Activated gamma-delta T cell treated with anti-CD3 and anti-CD28 coated beads, Interleukin-2, amount 50 U/mL, for 16 hours (primary cell): ENCODE measurements at places on chromosomes 16 and 17.

GRCh38 chr17:16381496-16381820 is 567 bp downstream of the UBB start:
- no peak for DNase-seq

GRCh38 chr17:43907425-43907981 is at the start of gene MPP2:
TSS of gene MPP2 (minus strand) at chr17:43907536. CDS start at chr17:43904460, 3,076 bp downstream.
- DNase-seq = peak; percentile 31

- no peak for DNase-seq
Observed at GRCh38 chr16:70685061-70685937, 554 bp downstream of the MTSS2 start.

DNA sequence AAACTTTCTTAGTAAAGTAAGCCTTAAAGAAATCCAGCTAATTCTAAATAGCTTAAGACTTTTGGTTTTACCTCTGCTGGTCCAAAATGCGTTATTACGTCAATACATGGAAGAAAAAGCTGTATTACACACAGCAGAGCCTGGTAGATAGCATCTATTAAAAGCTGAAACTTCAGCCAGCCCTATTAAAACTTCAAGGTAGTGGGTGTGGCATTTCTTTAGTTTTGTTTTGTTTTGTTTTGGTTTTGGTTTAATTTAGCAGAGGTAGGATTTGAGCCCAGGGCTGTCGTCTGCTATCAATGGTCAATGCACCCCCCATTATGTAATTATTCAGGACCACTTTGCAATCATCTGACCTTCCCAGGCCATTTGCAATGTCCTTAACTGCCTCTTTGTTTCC is 318.4 kb upstream of the MAF start:
- no peak for DNase-seq

GRCh38 chr16:75648265-75649076 is 898 bp downstream of the TERF2IP start:
- DNase-seq = peak; percentile 79
